Transverse colon (tissue), 4 donors: ENCODE measurements at places on chromosomes 12 and 14. TPM values are rescaled to one million over a fixed set of nuclear protein-coding genes. Genes with fewer than 3 reads are reported as not detected.

- DNase-seq: no peak
Measured at GRCh38 chr12:106093246-106093645, 45.5 kb downstream of the NUAK1 start.

ZFHX2 gene
- total RNA-seq: 0.95 TPM

DNA sequence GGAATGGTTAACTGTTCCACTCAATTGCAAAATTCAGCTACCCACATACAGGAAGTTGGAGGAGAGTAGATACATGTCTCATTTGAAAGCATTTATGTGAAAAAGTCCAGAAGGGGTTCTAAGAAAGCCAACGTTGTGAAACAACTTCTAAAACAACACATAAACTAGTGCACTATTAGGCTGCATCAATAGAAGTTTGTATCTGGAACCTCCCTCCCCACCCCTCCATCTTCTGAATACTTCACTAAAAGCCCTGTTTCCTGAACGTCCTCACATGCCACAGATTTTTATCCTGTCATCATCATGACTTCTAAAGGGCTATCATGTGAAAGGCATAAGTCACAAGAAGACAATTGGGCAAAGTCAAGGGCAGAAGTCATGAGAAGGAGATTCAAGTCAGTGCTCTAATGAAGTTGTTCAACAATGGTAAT, 5.5 kb downstream of the KRT79 start:
- DNase-seq: no peak

- no peak for DNase-seq
Measured at GRCh38 chr14:102138535-102138934, 1.2 kb upstream of the WDR20 start.

DNA sequence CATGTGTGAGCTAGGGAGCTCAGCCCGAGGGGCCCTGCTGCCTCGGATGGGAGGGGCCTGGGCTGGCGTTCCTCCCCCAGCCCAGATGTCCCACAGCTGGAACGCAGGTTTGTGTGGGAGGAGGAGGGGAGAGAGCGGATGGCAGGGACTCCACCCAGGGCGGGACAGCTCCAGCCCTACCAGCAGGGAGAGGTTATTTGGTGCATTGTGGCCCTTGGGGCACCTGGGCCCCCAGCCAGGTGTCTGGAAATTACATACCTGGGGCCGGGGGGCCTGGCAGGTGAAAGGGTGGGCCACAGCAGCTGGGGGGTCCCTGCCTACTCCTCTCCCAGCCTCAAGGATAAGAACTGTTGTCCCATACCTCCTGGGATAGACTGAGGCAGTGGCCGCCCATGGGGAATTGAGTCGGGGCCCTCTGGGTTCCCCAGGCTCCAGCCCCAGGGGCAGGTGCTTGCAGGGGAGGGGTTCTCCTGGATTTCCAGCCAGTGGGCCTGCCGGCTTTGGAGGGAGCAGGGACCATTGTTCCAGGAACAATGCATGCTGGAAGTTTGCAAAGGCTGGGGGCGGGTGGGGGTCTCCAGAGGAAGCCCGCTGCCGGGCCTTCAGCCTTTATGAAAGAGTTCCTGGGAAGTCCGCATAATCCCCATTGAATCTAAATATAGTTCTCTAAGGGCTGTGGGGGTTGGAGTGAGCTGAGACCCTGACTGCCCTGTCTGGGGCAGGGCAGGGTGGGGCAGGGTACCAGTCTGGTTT, 1.2 kb downstream of the KIF26A start:
- no peak for DNase-seq

DNA sequence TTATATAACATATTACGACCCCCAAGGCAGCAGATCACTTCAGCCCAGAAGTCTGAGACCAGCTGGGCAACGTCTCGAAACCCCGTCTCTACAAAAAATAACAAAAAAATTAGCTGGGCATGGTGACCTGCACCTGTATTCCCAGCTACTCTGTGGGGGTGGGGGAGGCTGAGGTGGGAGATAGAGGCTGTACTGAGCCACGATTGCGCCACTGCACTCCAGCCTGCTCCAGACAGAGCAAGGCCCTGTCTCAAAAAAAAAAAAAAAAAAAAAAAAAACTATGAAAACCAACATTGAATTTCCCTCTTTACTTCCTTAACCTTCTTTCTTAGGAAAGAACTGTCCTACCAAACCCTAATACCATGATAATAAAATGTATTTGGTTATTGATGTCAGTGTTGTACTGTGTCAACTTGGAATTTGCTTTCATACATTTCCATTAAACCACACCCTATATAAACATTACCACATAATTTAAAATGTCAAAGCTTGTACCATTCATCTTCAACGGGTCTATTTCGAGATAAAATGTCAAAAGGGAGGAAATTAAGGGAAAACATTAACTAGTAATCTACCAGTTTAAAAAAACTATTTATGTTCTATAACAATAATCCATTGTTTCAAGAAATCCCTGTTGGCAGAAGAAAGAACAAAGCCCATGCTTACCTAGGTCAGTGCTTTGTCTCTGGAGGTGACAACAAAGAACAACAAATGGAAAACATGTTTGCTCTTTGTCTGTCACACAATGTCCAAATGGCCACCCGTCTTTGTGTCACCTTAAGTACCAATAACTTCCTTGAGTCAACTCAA, 17.4 kb downstream of the GALNT4 start:
- DNase-seq: peak; percentile 48

ZFP36L1 gene
- total RNA-seq: 712 TPM

PAPLN gene
- total RNA-seq: 12.5 TPM

- DNase-seq: no peak
Measured at GRCh38 chr12:5177096-5177495, 133.4 kb downstream of the KCNA5 start.

DNA sequence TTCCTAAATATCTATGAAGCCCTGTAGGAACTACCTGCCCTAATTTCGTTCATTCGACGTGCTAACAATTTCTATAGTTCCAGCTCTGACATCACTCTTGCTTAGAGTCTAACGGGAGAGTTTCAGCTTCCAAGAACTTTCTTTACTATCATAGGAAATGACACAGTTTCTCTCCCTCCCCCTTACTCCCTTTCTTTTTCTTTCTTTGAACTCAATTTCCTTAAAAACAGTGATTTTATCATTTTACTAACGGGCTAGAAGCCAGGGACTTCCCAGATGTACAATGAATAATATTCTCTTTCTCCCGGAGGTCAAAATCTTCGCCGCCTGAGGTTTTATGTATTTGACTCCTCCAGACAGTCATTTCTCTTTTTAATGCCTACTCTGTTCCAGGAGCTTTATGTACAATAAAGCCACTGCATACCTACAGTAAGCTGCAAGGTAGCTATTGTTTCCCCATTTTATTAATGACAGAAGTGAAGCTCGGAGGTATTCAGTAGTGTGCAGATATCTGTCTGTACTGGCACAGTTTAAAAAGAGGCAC, 15.7 kb downstream of the SMCO2 start:
- no peak for DNase-seq

GRCh38 chr12:44000309-44000952, 164.6 kb downstream of the TMEM117 start:
- DNase-seq: no peak

LRRC10 gene
- total RNA-seq: not detected

OTOGL gene
- 0.41 TPM for total RNA-seq

INSM2 gene
- total RNA-seq: 0.14 TPM

IL22 gene
- not detected for total RNA-seq

GRCh38 chr12:124024776-124025175, 51.8 kb downstream of the ZNF664 start:
- DNase-seq: no peak

- no peak for DNase-seq
Measured at GRCh38 chr12:113808095-113808951, 157.8 kb downstream of the RBM19 start.

DNA sequence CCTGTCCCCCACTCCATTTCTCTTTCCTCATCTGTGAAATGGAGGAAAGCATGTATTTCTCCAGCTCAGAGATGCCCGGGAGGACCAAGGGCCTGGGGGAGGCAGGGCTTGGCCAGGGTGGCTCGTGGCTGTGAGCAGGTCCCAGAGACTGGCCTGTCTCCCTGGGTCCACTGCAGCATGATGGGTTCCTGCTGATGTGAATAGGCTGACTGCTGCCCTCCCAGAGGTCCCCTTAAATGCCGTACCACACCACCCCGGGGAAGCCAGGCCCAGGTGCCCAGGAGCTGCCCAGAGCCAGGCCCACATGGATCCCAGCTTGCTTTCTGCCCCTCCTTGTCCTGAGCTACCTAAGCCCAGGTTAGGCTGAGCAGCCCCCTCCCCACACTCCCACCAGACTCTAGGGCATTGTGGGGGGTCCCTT, 158.2 kb upstream of the C14orf180 start:
- DNase-seq: no peak

- DNase-seq: no peak
Measured at GRCh38 chr12:113373969-113374368, 15.6 kb downstream of the PLBD2 start.

DNA sequence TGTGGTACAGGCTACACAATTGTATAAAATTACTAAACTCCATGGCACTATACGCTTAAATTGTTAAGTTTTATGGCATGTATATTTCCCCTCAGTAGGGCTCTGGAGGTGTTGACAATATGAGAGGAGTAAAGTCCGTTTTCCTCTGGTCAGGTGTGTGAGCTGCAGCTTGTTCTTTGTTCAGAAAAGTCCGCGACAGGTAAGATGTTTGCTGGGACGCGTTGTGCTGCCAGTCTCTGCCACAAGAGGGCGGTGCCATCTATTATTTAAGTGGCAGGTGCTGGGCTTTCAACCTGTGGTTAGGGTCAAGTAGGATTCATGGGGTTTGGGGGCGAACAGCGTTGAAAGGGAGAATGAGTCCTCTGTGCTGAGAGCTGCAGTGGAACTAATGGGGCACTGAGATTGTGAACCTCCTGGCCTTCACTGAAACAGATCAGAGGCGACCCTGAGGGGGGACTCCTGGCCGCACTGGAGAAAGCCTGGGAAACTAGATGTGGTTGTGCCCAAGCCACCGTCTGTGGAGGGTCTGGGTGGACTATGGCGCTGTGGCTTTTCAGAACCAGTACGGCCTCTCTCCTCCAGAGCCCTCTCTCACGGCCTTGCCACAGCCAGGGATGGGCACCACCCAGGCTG, 179.0 kb downstream of the SLC15A4 start:
- peak; percentile 83 for DNase-seq

SLC25A21 gene
- total RNA-seq: 0.82 TPM

- DNase-seq: peak; percentile 48
Measured at GRCh38 chr12:105083551-105084105, 630 bp downstream of the ALDH1L2 start.

GRCh38 chr12:1203735-1204019, 212.7 kb downstream of the ERC1 start:
- no peak for DNase-seq

DNA sequence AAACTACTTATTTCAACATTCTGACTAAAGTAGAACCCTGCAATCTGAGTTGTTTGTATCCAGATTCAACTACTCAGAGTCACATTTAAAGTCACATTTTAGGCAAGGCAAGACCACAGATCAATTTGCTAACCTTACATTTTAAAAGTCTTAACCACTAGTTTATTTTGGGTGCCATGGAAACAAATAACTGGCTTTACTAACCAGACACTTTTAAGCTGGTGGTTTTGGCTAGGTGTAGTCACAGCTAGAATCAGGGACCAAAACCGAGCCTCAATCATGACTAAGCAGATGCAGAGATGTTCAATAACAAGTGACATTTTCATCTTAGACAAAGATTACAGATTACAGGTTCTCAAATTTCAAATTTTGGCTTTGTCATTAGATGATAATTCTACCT, 115.3 kb downstream of the PDE6H start:
- DNase-seq: no peak

DNA sequence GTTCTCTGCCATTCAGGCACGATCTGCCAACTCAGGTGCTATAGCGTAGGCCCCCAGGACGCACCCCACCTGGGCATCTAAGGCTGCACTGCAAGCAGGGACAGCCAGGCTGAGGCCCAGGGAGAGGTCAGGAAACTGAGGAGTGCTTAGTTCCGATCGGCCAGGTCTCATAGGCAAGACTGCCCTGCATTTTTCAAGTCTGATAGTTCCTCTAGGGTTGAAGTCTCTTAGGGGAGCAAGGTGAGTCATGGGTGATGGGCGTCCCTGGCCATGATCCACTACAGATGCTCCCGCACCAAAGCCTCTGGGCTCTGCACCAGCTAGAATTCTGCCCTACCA, 13.2 kb downstream of the NOPCHAP1 start:
- DNase-seq: no peak

GRCh38 chr14:81802341-81802740, 268.7 kb upstream of the SEL1L start:
- no peak for DNase-seq

- DNase-seq: no peak
Measured at GRCh38 chr12:124006085-124006845, 33.2 kb downstream of the ZNF664 start.

GRCh38 chr12:29425722-29426121, 44.8 kb upstream of the ERGIC2 start:
- DNase-seq: no peak

PTPN6 gene
- total RNA-seq: 21.7 TPM

DNA sequence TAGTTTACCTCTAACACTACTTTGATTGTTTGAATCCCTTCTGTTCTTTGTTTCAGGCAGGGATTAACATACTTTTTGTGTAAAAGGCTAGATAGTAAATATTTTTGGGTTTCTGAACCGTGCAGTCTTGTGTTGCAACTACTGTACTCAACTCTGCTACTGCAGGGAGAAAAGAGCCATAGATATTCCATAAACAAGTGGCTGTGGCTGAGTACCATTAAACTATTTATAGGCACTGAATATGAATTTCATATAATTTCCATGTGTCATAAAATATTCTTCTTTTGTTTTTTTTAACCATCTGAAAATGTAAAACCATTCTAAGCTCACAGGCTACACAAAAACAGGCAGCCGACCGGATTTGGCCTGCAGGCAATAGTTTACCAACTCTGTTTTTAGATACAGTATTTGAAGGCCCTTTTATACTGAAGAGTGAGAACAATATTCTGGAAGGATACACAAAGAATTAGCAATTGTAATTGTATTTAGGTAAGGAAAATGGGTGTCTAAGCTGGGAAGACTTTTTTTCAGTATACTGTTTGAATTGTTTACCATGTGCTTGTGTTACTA, 15.7 kb downstream of the NR1H4 start:
- no peak for DNase-seq

SLC38A4 gene
- total RNA-seq: 3.4 TPM

ABCD2 gene
- total RNA-seq: 1.9 TPM

DNA sequence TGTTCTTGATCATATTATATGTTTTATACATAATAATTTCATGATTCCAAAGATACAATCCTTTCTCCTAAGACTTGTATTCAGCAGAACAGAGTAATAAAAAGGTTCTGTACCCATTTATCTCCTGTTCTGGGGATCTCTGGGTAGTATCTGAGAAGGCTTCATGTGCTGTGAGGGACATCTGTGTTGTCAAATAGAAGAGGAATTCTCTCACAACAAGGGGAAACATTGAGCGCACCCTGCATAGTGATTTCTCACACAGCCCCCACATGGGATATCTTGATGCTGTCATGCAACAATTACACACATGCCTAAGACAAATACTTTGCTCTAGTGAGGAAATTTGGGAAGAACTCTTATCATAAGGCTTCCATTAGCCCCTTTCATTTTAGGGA, 101.8 kb upstream of the ATF1 start:
- no peak for DNase-seq

DNA sequence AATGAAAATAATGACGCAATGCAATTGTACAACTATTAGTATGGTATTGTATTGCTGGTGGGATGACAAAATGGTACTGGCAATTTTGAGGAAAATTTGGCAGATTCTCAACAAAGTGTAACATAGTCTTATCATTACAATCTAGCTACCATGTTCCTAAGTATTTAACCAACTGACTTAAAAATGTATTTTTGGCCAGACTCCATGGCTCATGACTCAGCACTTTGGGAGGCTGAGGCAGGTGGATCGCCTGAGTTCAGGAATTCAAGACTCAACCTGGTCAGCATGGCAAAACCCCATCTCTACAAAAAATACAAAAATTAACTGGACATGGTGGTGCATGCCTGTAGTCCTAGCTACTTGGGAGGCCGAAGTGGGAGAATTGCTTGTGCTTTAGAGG, 1409.5 kb downstream of the AACS start:
- DNase-seq: no peak

TMEM229B gene
- 13.5 TPM for total RNA-seq
